ENCODE measurements at places on chromosomes 2 and 18.
A peak's percentile ranks its signal among the peaks of the same experiment; 100 is the strongest.

DNA sequence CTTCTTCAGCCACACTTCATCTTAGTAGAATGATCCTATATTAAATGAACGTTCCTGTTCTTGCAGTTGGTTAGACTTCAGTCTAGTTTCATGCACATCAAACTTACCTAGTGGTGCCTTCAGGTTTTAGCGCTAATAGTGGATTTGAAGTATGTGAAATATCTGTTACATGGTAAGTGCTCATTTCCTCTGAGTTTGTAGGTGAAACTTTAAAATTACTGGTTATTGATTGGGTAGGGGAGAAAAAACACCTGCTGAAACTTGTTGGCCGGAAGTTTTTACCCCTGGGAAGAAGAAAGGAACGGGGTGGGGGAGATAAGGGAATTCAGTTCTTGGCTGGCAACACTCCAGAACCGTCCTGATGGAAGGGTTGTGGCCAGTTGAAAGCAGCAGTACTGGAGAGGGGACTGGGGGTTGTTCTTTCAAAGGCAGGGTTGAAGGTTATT is 112.8 kb downstream of the SPTBN1 start:
- DNase-seq, result no peak

- no peak for DNase-seq
Observed at GRCh38 chr2:10932345-10933151, 20.8 kb downstream of the KCNF1 start.

DNA sequence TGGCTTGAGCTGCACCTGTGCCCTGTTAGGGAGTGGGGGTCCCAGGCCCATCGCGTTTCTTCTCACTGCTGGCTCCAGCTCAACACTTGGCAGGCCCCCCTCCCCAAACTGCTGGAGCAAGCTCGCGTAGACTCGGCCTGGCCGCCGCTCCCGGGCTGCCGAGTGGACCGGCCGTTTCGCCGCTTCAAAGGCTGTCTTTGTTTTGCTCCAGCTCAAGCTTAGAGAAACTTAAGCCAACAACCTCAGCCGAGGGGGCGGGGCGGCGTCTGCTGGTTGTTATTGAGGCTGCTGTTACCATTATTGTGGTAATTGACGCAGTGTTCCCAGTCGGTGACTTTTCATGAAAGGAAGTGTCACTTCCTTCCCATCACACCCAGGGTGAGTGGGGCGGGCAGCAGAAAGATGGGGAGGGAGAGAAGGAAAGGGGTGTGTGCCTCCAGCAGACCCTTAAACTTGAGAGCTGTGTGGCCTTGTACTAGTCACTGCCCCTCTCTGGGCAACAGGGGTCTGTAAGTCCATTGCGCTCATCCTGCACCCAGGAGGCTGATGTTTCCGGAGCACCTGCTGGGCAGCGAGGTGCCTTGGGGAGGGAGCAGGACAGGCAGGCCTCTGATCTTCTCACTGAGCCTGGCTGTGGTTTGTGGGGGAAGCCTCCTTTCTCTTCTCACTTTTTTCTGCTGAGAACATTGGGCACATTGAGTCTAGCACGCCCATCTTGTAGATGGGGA is 2.1 kb downstream of the ARID5A start:
- DNase-seq, result no peak

DNA sequence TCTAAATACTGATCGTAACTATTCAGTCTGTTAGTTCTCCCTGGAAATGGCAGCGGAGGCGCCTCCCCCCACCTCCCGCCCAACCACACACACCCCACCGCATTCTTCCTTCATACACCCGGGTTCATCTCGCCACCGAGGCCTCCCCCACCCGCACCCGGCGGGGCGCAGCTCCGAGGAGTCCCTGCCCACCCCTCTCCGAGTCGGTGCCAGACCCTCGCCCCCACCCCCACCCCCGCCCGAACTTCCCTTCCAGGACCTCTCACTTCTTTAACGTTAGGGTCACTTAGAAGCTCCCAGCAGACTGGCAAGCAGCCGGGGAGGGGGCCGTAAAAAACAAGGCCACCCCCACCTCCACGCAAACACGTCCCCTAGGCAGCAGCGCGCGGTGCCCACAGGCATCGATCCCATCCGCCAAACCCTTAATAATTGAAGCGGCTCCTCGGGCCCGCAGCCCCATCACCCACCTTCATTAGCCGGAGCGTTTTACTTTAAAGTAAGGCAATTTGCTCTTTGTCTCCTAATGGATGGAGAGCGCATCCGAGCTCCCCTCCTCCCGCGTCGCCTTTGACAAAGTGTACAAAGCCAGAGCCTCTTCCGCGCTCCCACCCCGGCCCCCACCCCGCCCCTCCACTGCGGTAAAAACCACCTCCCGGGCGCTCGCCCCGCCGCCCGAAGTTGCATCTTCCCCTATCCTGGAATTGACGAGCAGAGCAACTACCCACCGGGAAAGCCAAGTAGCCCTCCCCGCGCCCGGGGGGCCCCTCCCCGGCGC is 624 bp downstream of the ZNF516 start:
- DNase-seq, result peak; percentile 21

- no peak for DNase-seq
Observed at GRCh38 chr2:136126421-136126926, 8.5 kb upstream of the CXCR4 start.

GRCh38 chr2:119289093-119289492 is 65.5 kb downstream of the STEAP3 start:
- DNase-seq, result no peak

Data from NCI-H1417 treated with DMSO at 0.1 percent for 48 hours (cell line).